ENCODE measurements at places on chromosomes 7 and 10.
A peak's percentile ranks its signal among the peaks of the same experiment; 100 is the strongest.

DNA sequence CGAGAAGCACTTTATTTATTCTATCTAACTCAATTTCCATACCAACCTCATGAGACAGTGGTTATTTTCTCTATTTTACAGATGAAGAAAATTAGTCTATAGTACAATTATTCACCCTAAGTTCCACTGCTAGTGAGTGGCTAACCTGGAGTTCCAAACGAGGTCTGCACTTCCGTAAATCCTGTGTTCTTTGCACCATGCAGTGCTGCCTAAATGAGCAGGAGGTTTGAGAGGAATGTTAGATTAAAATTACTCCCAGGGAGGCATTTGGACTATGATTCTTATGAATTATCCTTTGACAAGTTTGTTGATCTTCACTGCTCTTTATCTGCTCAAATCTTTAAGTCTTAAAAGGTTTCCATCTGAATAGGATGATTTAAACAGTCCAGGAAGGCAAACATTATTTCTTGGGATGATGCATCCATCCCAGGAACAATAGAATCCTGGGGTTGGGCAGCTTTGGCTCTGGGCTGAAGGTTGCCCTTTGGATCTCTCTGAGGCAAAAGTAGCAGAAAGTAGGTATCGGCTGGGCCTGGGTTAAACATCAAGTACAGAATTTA lies 400.8 kb downstream of the REEP3 start:
- DNase-seq: no peak

- no peak for DNase-seq
Observed at GRCh38 chr10:132422903-132423825, 26.2 kb downstream of the PWWP2B start.

GRCh38 chr10:73405556-73405955 lies 8.3 kb downstream of the ANXA7 start:
- no peak for DNase-seq

GRCh38 chr10:79025199-79025832 lies 43.5 kb upstream of the ZMIZ1 start:
- no peak for DNase-seq

DNA sequence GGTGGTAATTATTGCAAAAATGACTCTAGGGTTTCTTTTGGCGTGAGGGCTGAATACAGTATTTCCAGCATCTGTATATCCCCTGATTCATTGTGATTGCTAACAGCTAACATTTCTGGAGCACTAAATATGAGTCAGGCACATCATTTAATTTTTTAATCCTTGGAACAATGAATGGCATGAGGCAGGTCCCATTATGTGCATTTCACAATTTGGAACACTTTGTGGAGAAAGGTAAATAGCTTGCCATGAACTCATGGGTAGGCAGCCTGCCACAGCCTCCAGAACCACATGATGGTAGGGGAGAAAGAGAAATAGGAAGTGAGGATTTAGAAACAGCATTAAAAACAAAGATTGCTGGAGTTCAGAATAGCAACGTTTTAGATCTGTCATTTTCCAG lies 1.7 kb downstream of the NPTX2 start:
- DNase-seq: peak; percentile 8

DNA sequence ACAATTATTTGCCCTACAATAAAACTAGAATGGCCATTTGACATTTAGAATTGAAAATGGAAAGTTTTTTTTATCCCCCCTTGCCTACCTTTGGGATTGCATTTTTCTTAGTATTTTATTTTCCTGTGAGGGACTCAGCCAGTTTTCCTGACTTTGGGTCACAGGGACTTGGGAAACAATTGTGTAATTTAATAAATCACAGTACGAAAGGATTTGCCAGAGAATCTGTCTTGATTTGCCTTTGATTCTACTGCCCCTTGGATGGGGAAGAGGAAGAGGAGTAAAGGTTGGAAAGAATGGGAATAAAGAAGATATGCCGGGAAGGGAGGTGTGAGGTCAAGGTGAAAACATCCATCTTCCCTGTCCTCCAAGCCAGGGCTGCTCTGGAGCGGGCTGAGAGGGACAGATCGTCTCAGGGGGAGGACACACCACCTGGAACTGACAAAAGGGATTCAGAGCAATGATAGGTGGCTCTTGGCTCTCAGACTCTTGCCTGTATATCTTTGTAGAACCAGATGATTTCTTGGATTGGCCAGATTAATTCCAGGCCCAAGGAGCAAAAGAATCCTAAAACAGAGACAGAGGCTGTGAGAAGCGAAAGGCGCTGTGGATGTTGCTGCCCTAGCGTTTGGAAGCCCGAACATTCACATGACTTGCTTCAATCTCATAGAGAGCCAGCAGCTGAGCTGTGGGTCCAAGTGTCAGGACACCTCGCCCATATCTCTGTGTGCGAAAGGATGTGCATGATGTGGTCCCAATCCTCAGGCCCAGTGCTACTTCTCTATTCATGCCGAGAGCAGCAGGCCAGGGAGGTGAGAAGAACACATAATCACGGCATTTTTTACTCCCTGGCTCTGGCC lies 50.3 kb upstream of the ZEB1 start:
- DNase-seq: no peak

- DNase-seq: no peak
Observed at GRCh38 chr10:670990-671389, 18.5 kb downstream of the DIP2C start.

- DNase-seq: peak; percentile 51
Observed at GRCh38 chr7:107312418-107312817, 143.6 kb downstream of the HBP1 start.

- no peak for DNase-seq
Observed at GRCh38 chr7:32042900-32043299, 27.3 kb downstream of the PDE1C start.

DNA sequence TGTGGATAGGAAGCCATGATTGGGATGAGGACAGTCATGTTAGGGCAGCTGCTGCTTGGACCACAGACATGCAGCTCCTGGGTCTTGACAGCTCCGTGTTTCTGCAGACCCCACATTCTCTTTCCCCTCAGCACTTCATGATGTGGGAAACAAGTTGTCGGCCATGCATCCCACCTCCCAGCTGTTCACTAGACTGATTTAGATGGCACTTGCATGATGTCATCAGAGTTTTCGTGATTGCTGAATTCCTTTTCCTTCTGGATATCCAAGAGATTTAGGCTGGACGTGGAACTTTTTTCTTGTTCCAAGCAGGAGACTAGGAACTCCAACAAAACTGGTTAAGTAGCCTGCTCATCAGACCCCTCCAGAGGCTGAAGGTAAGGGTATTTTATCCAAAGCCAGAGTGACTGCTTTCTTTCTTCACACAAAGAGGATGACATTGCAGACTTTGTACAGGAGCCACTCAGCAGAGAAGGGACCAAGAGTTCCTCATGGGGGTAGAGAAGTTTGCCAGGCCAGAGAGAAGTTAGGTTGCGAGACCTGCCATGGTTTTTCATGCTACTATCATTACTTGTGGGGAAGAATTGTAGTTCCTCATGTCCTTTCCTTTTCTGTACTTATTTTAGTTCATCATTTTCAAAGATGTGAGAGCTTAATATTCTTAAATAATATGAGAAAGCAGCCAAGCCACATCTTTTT lies 117.7 kb upstream of the GJD4 start:
- peak; percentile 19 for DNase-seq

DNA sequence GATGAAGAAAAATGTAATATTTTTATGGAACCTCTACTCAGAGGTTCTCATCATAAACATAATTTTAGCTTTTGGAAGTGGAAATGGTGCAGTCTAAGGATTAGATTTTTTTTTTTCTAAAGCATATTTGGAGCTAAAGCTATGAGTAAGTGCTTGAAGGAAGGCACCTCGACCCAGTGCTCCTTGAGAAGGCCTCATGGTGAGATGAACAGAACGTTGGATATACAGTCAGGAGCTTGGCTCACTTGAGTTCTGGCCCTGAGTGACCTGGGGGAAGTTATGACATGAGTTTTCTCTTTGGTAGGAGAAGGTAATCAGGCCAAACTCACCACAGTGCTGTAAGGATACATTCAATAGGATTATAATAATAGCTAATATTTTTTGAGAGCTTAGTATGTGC lies 163.3 kb downstream of the JCAD start:
- peak; percentile 42 for DNase-seq

DNA sequence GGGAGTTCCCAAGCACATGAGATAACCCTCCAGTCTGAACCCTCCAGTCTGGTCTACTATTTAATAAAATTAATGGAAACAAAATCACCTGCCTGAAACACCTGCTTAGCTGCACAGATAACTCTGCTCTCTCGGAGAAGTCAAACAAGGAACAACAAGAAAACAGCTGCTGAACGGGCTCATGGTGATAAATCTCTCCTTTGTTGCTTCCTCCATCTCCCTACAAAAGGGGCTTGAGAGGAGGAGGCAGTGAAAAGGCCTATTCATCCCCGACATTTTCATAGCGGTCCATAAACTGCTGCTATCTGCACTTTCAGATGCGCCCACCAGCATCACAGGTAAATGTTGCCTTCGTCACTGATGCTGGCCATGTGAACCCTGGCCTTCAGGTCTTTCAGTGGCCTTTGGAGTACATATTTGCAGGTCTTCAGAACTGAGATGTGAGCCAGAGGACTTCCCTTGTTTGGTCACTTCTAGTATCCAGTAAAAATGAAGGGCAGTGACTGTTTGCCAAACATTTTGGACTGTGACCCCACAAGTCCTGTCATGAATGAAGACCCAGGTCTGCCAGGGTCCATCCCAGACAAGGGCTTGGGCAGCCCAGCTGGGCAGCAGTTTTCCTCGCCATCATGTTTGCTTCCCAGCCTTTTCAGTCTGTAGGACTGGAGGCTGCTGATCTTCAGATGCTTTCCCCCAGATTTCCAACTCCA lies 15.9 kb downstream of the FKBP6 start:
- DNase-seq: no peak

DNA sequence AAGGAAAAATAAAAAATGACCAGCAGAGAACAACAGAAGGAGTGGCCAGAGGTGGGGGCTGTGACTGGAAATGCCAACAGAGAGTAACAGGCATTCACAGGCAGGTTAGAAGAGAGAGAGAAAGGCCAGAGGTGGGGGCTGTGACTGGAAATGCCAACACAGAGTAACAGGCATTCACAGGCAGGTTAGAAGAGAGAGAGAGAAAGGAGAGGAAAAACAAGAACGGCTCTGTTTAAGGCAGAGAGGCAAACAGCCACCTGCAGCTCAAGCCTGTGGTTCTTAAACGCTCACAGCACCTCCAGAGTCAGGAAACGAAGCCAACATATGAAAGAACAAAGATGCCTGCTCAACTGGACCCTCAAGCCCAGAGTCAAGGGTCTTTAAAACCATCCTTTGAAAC lies 39.5 kb upstream of the DGKI start:
- DNase-seq: no peak

DNA sequence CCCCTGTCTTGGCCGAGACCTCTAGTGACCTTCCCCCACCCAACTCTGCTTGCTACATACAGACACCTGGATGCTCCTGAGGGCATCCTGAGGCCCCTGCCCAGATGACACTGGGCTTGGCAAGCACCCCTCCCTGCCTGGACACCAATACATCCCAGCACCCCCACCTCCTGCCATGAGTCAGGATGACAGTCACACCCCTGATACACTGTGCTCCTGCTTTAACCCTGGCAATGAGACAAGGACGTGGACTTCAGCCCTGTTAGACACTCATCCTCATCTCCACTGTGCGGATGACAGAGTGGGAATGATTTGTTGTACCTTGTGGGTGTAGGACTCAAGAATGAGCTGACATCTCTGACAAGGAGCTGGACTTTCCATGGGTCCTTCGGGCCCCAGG lies 186.3 kb upstream of the ADCY1 start:
- DNase-seq: no peak

DNA sequence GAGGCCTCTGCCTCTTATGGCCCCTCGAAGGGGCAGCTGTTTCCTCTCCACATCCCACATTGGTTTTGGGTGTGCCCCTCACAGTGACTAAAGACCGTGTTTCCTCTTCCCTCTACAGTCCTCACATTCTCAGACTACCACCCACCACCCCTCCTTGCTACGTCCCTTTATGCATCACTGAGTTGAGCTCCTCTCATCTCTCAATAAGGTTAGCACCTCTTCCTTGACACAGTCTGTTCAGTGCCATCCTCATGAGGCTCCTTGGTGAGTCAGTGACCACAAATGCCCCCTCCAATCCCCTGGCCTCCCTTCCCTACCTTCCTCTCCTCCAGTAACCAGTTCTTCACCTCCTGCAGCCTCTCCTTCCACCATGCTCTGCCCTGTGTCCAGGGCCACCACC lies 239.1 kb upstream of the MYO3A start:
- no peak for DNase-seq

DNA sequence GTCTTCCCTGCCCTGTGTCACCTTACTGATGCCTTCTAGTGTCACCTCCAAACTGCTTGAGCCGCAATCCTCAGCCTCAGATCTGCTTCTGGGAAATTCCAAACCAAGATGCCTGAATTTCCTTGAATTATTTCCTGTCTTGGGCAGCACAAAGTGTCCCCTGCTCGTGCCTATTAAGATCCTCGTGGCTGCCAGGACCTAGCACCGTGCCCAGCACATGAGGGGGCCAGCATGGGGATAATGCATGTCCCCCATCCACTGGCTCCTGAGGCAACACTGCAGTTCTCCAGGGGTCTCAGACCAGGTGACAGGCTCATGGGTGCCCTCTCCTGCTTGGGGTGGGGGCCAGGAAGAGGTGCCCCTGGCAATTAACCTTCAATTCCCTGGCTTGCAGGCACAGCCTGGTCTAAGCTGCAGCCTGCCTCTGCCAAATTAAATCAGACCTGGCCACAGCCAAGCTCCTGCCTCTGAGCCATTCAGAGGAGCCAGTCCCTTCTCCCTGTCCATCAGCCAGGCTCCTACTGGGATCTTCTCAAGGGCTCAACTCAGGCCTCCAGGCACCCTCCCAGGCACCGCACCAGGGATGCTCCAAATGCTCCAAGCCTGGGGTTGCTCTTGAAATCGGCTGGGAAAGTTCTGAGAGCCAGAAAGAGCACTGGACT lies 146.6 kb downstream of the SH3PXD2A start:
- DNase-seq: no peak

- DNase-seq: no peak
Observed at GRCh38 chr10:80486785-80487420, 32.8 kb downstream of the TSPAN14 start.

DNA sequence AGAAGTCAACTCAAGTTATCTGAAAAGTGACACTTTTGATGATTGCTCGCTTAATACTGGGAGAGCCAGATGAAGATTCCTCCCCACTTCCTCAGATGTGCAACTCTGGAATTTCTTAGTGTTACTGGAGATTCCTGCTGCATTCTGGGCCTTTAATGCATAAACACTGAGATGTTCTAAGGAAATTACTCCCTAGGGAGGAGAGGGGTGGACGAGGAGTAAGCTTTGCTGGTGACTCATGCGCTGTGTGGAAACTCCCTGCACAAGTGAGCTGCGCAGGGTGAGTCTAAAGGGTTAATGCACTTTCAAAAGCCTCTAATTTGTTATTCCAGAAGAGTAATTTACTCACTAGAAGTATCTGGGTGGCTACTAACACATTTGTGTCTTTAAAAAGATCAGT lies 46.3 kb downstream of the EGFR start:
- DNase-seq: peak; percentile 99

All from fibroblast of upper back skin (primary cell).